ENCODE measurements at places on chromosomes 16 and 17.

GRCh38 chr16:616733-617586 is 13.8 kb upstream of the WFIKKN1 start:
- no peak for DNase-seq

DNA sequence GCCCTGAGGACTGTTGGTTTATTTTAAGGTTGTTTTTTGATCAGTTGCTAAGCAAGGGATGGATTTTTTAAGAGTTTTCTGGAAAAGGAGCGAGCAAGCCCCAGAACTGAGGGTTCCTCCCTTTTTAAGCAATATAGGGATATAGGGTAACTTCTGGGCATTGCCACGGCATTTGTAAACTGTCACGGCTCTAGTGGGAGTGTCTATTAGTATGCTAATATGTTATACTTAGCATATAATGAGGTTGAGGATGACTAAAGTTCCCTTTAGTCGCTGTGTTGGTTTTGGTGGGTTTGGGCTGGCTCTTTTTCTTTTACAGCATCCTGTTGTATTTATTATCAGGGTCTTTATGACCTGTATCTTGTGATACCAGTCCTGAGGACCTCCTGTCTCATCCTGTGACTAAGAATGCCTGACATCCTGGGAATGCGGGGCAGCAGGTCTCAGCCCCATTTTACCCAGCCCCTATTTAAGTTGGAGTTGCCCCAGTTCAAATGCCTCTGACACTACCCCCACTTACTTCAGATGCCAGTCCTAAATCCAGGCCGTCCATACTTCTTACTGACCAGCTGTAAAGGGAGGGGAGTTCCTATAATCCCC is 59.4 kb downstream of the MFSD11 start:
- DNase-seq, result no peak

DNA sequence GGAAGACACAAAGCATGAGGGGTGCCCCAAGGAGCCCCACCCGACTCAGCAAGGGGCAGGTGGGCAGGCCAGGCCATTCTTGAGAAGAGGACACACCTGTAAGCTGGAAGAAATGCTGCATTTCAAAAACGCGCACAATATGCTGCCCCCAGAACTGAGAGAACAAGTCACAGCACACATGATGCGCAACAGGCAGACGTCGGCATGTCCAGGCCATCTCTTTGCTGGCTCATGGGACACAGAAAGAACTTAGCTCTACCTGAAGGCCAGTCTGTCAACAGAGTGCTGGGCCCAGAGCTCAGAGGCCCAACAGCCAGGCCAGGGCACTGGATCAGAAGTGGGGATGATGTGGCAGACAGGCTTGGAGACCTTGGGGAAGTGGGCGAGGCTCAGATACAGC is 18.0 kb downstream of the KIFC3 start:
- DNase-seq, result no peak

DNA sequence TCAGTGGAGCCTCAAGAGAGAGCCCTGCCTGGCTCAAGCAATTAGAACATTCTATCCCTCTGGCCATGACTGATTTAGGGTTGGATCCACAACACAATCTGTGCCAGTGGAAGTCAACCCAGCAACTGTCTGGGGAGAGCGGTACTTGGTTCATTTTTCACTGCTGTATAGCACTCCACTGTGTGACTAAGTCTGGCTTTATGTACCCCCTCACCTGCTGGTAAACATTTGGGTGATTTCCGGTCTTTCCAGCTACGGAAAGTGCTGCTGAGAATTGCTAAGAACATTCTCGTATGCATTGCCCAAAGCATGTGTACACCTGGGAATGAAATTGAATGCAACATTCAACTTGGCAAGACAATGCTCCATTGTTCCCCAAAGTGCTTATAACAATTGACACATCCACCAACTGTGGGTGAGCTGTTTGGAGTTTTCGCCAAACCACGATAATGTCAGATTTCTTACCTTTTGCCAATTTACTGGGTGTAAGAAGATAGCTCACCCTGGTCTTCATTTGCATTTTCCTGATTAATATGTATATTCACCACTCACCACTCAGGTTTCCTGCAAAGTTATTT is 63.5 kb upstream of the MED9 start:
- no peak for DNase-seq

GRCh38 chr16:66397736-66398433 is 29.2 kb upstream of the BEAN1 start:
- peak; percentile 44 for DNase-seq

DNA sequence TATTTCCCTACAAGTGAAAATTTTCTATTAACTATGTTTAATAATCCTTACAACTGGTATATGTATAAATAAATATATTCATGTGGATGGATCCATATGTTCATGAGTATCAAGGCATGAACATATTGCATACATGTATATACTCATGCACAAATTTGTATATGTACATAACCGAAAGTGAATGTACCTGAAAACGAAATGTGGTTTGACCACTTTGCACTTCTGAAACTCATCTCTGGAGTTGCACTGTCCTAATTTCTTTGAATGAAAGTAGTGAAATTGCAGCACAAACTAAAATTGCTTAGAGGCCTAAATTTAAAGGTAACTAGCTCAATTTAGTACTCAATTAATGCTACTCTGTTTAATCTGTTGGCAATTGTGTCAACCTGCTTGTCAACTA is 27.4 kb upstream of the GNAO1 start:
- DNase-seq, result no peak

DNA sequence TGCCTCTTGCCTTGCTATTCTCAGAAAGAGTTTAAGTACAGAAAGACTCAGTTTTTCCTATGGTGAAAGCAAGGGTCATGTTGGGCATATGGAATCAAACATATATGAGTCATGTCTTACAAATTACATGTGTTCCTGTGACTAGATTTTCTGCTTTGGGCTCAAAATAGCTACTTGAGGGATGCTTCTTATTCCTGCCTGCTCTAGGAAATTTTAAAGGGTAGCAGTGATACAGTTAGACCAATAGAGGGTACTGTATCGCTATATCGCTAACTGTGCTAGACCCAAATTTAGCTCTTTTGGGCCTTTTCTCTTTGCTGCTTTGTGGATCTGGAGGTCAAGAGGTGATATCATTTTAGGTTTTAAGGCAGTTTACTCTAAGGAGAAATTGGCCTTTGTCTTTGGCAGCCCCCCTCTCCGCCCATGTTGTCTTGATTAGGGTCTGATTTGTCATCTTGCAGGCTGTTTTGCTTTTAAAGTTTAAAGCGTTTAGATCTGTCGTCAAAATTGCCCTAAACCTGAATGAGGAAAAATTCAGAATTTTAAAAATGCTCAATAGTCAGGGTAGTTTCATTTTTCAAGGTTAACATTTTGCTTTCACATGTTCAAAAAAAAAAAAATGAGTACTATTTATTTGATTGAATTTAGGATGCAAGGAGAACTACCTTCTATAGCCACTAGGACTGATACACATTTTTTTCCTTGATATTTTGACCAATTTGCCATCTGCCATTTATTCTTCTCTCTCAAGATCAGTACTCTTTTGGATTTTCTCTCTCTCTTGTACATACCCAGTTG is 8.8 kb downstream of the NFATC3 start:
- DNase-seq, result no peak

DNA sequence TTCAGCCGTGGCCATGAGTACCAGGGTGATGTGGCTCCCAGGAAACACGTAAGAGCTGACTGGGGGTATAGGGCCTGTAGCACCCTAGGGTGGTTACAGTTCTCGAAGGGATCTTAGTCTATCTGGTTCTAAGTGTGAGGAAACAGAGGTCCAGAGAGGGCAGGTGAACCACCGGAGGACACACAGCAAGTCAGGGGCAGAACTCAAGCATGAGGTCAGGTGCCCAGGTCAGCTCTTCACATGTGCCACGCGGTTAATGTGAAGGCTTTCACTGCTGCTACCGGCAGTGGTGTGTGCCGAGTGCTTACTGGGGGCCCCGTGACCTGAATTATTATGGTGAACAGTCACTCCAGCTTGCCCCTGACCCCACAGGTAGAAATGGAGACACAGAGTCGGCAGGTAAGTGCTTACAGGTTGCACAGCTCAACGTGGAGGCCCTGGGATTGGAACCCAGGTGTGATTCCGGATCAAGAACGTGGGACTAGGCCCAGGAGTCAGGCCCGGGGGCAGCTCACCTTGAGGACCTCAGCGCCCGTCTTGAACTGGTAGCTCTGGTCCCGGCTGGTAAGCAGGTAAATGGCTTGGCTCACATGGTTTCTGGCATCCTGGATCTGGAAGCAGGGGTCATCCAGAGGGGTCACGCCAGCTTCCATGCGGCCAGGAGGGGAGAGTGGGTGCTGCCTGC is 3.1 kb downstream of the ROGDI start:
- no peak for DNase-seq

- no peak for DNase-seq
These were observed 48.6 kb downstream of the FTO start for GRCh38 chr16:53752560-53752959.

DNA sequence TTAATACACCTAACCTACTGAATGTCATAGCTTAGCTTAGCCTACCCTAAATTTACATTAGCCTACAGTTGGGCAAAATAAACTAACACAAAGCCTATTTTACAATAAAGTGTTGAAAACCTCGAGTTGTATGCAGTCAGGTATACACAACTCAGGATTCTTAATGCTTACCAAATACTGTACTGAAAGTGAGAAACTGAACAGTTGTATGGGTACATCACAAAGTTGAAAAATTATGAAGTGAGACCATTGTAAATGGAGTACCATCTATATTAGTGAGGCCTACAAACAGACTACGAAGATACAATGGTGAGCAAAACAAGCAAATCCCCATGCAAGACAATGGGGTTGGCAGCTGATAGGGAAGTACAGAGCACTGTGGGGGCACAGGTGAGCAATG is 79.7 kb downstream of the VAT1L start:
- no peak for DNase-seq

GRCh38 chr17:80106176-80106575 is 4.8 kb downstream of the GAA start:
- DNase-seq, result no peak

GRCh38 chr16:4574919-4575705 is 19.0 kb downstream of the C16orf96 start:
- DNase-seq, result no peak

DNA sequence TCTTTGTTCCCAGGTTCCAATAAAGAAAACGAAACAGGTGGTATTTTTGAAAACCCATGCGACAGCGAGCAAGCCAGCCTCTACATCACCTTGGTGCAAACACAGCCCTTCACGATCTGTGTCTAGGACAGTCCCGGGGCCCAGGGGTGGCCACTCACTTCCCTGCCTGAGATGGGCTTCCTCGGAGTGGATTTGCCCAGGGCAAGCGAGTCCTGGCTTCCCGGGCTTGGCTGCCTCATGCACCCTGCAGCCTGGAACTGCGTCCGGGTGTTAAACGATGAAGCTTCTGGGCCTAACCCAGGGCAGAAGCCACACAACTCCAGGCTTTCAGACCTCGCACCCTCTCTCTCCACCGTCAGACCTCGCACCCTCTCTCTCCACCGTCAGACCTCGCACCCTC is 66.0 kb downstream of the RPH3AL start:
- DNase-seq, result peak; percentile 64

GRCh38 chr17:74211141-74211911 is 2.0 kb upstream of the TTYH2 start:
- DNase-seq, result no peak

- DNase-seq, result no peak
These were observed 59.9 kb downstream of the SEC14L1 start for GRCh38 chr17:77200711-77201110.

GRCh38 chr16:73426433-73427160 is 378.7 kb upstream of the ZFHX3 start:
- DNase-seq, result no peak

GRCh38 chr16:88355389-88356123 is 27.2 kb upstream of the ZNF469 start:
- DNase-seq, result no peak

Data from suprapubic skin (tissue), 4 donors.